Anterior cingulate cortex (tissue), 58 donors: ENCODE measurements at places on chromosomes 7 and 10.

GRCh38 chr7:3495530-3495929, 194.5 kb downstream of the SDK1 start:
- DNase-seq, result no peak

DNA sequence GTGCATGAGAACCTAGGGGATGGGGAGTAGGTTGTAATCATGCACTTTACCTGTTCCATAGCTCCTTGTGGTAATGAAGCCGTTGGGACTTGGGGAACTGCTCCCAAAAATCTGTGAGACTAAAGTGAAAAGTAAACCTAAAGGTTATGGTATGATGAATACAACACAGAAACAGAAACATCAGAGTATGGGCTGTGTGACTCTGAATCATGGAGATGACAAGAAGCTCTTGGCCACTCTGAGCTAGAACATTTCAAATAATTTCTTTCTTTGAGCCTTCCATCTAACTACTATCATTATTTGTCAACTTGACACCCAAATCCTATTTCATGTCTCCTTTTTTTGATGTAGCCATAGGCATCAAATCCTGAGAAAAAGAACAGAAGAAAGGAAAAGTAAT, 2.9 kb downstream of the CLEC5A start:
- no peak for DNase-seq

GRCh38 chr10:99595770-99596465, 24.3 kb downstream of the SLC25A28 start:
- DNase-seq, result no peak

DNA sequence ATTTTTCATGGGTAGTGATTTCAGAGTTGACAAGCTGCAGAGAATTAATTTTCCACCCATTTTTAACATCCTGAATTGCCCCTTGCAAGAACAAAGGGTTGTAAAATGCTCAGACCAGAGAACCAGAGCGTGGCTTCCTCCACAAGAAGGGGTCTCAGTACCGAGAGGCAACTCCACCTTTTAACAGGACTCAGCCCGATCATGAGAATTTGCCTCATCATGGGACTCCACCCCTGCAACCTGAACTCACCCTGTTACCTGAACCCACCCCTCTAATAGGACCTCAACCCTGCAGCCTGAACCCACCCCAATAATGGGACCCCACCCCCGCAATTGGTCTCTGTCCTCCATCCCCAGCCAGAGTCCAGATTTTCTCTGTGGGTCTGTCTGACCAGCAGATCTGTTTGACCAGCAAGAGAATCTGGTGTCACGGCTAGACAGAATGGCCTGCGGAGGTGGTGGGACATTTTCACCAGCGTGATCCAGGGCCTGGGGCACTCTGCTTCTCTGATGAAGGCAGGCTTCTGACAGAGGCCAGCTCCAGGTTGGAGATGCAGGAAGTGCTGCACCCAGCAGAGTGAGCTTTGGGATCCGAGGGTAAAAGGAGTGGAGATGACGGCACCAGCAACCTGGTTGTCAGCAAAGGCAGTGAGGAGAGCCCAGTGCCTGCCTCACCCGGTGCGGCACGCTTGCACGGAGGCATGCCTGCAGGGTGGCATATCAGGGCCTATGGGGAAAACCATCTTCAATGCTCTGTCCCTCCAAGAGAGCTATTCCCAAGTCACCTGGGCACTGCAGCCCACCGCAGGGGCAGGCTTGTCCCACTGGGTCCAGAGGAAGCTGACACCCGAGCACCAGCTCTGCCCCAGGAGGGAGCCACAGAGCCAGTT, 136.6 kb downstream of the TCERG1L start:
- no peak for DNase-seq

DNA sequence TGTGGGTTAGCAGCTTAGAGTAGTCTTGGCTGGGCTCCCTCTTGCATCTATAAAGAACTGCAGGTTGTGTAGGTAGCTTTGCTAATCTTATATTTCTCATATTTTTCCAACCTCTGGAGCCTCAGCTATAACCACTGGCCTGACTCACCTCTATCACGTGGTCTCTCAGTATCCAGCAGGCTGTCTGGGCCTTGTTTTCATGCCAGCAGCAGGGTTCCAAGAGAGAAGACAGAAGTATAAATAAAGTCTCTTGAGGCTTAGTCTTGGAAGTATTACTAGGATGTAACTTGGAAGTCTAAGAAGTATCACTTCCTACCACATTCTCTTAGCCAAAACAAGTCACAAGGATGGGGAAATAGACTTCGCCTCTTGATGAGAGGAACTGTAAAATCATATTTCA, 73.3 kb downstream of the WIPF3 start:
- DNase-seq, result no peak

GRCh38 chr7:142932386-142933091, 1.0 kb downstream of the TRPV5 start:
- DNase-seq, result no peak

GRCh38 chr10:96395931-96396877, 37.4 kb upstream of the OPALIN start:
- DNase-seq, result peak; percentile 73

DNA sequence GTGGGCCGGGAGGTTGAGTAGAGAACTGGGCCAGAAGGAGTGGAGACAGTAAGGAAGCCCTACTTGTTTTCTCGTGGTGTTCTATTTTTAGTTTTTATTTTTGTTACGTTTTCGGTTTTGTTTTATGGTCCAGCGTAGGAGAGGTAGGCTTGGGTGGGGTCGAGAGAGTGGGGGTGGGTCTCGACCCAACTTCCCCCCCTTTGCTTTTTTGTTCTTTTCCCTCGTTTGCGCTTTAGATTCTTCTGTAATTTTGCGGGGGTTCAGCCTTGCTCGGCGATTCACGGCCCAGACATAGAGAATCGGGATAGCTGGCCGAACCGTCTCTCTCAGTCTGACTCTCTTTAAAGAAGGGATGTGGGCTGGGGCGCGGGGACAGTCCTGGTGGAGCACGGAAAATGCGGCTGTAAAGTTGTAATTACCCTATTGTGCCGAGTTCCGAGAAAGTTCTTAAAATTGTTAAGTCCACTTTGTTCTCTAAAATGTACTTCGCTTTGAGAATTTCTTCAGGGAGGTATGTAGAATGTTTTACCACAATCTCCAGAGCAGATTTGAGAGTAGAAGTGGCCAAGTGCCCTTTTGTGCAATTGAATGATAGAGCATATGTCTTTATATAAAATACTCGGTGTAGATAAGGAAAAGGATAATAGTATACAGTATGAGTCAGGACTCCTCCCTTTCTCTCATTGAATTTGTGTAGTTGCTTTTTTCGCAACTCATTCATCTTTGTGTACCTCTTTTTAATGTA, 816 bp downstream of the DMTF1 start:
- DNase-seq, result no peak

- DNase-seq, result no peak
These were observed 37.4 kb downstream of the CCDC6 start for GRCh38 chr10:59868696-59869593.

DNA sequence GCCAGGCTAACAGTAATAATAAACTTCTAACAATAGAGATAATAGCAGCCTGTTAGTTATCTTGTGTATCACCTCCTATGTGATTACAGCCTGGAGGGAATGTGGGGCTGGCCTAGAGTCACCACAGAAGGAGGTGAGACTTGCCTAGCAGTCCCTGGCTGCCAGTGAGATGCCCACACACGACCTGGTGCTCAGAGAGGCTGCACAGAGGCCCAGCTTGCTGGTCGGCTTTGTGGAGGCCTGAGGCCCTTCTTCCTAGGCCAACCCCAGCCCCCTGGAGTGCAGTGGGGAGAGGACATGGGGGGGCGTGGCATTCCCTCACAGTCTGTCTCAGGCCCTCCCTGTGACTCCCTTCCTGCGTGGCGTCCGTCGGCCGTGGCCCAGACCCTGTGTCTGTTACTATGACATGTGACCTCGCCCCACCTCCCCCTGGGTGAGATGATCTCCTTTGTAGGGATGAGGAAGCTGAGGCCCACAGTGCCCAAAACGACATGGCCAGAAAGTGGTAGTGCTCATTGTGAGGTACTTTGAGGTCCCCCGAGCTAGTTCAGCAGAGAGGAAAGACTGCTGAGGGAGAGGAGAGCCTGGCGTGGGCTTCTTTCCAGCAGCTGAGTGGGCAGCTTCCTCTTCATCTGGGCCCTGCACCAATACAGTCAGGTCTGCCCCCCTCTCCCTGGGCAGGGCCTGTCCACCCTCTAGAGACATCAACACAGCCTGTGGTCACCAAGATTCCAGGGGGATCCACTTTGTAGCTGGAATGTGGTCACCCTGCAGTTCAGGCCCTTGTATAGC, 29.7 kb downstream of the UNC5B start:
- DNase-seq, result no peak

DNA sequence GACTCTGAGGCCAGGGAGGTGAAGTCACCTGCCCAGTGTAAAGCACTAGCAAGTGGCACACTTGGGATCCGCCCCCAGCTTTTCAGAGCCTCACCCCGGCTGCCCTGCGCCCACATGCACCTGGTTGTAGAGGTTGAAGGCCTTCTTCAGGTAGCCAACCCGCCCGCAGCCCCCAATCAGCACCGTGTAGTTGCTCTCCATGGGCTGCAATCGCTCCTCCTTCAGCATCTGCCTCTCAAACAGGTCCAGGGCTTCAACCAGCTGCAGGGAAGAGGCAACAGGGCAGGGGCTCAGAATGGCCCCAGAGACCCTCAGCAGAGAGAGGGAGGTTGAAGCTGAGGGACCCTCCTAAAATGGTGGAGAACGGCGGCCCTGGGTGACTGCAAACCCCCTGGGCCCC, 5.4 kb downstream of the PTCD1 start:
- DNase-seq, result no peak

DNA sequence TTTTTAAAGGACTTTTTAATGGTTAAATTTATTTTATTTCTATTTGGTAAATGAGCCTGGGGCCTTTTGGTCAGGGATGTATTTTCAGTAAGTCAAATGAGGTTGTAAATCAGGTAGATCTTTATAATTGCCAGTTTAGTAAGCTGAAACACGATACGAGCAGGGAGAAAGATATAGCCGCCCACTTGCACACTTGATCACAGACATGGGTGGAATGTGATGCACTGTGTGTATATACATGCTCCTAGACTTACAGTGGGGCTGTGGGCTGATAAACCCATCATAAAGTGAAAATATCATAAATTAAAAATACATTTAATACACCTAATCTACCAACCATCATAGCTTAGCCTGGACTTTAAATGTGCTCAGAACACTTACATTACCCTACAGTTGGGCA, 119.4 kb upstream of the SAMD8 start:
- DNase-seq, result no peak

DNA sequence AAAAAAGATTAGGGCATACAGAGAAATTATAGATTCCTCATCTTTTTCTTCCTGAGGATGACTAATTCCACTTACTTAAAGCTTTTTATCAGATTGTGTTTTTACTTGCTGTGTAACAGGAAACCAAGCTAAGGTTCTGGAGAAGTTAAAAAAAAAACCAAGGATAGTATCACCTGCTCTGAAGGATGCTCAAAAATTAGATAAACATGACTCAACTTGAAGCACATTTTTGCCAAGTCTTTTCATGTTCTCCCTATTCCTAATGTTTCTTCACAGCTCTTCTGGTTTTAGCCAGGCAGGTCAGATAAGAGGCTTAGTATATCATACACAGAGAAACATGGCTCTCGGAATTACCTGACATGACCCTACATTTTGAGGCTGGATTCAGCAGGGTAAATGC, 90.3 kb downstream of the CPEB3 start:
- no peak for DNase-seq

DNA sequence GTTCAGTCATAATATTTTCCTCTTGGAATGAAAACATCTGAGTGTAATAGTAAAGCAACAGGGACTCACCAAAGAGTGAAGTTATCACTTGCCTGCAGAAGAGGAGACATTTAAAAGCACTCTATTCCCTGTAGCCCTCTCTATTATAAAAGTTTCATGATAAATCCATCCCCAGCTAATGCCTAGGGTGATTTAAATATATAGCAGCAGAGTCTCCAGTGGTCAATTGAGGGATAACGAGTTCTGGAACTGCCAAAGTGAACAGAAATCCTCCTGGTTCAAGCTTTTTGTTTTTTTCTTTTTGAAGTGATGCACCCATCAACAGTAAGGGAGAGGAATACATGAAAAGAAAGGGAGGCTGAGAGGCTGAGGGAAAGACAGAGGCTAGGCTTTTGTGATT, 87.3 kb downstream of the EVX1 start:
- no peak for DNase-seq

DNA sequence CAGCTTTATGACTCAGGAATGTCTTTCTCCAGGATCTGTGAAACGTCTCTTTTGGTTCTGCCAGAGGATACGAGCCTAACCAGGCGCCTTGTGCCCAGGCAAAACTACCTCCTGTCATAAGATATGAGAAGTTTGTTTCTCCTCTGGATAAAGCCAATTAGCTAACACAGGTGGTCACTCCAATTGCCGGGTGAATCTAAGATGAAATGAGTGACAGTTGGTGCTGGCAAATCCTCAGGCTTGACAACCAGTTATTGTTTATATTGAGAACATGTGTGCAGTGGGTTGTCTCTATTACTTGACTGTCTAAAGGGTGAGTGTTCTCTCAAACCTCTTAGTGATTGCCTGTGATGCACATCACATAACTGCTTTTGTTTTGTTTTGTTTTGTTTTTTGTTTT, 449.1 kb downstream of the XPNPEP1 start:
- no peak for DNase-seq
